ENCODE measurements at places on chromosomes 12 and 14.

DNA sequence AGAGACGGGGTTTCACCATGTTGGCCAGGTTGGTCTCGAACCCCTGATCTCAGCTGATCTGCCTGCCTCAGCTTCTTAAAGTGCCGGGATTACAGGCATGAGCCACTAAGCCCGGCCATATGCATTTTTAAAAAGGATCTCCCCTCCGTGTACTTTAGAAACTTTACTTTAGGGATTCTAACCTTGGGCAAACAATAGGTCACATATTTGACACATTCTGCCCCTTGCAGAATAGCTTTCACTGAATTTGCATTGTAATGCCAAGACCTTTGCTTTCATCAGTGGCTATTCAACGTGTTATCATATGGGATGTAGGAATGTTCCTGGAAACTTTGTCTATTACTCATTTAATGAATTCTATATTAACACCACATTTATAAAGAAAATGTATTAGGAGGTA is 11.4 kb upstream of the ANKS1B start:
- no peak for DNase-seq

DNA sequence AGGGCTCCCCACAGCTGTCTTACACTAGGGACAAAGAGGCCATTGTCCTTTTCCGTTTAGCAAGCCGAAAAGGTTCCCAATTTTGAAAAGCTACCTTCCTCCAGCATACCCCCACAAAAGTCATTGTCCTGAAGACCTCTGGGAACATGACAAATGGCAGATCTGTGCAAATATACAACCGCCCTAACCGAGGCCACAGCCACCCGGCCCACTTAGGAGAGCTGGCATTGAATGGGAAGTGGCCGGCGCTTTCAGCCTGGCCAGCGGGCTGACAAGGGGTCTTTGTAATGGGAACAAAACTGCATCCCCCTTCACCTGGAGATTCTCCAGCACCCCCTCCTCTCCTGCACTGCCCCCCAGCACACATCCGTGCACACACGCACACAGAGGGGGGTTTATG is 48.1 kb upstream of the VASH1 start:
- no peak for DNase-seq

DNA sequence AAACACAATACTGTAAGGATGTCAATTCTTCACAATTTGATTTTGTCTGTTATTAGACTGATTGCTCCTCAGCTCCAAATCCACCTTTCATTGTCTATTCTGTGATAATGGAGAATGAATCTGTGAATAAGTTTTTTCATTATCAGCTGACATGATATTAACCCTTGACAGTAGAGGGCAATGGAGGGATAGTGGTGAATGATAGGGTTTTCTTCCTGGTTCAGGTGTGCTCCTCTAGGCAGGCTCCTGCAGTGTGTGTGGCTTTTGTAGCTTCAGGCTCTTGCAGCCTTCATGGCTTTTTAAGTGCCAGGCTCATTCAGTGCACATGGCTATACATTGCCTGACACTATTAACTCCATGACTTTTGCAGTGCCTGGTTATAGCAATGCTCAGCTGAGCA is 23.4 kb upstream of the ZNF641 start:
- DNase-seq, result no peak

DNA sequence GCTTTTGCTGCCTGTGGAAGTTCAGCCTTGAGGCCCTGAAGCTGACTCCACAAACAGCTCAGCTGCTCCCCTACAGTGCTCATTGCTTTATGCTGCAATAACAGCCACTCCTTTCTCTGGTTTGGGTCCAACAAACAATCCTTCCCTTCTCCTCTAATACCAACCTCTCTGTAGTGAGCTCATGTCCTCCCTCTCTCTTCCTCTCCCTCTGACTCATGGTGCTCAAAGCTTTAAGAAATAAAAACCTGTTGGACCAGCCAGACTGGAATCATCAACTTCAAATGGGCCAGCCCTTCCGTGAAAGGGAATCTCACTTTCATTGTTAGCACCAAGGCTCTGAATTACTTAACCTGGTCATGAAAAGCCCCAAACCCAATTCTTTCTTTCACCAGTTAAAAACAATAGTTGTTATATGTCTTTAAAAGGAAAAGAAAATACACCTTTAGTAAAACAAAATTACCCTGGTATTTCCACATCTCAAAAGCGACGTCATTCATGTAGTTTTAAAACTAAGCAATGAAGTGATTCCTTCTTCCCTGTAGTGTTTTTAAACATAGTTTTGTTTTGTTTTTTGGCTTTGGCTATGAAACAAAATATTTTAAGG is 126.4 kb downstream of the DUSP6 start:
- DNase-seq, result peak; percentile 76

GRCh38 chr12:117162167-117162539 is 28.1 kb downstream of the FBXO21 start:
- DNase-seq, result no peak

GRCh38 chr12:108980831-108981618 is 39.8 kb downstream of the SVOP start:
- no peak for DNase-seq

GRCh38 chr12:129937426-129937825 is 33.6 kb upstream of the TMEM132D start:
- DNase-seq, result no peak

GRCh38 chr14:72787841-72788240 is 106.1 kb downstream of the DPF3 start:
- no peak for DNase-seq

DNA sequence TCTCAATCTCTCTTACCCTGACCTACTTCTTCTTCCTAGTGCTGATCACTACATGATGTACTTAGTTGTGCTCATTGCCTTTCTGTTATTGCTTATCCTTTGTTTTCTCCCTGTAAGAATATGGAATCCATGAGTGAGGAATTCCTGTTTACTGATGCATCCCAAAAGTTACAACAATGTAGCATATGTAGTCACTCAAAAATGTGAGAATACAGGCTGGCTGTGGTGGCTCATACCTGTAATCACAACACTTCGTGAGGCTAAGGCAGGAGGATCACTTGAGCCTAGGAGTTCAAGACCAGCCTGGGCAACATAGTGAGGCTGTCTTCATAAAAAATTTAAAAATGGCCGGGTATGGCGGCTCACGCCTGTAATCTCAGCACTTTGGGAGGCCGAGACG is 8.0 kb upstream of the WDR20 start:
- DNase-seq, result no peak

GRCh38 chr12:80815351-80815750 is 98.6 kb downstream of the MYF5 start:
- no peak for DNase-seq

- DNase-seq, result no peak
Measured at GRCh38 chr12:116934908-116935705, 24.4 kb downstream of the FBXW8 start.

DNA sequence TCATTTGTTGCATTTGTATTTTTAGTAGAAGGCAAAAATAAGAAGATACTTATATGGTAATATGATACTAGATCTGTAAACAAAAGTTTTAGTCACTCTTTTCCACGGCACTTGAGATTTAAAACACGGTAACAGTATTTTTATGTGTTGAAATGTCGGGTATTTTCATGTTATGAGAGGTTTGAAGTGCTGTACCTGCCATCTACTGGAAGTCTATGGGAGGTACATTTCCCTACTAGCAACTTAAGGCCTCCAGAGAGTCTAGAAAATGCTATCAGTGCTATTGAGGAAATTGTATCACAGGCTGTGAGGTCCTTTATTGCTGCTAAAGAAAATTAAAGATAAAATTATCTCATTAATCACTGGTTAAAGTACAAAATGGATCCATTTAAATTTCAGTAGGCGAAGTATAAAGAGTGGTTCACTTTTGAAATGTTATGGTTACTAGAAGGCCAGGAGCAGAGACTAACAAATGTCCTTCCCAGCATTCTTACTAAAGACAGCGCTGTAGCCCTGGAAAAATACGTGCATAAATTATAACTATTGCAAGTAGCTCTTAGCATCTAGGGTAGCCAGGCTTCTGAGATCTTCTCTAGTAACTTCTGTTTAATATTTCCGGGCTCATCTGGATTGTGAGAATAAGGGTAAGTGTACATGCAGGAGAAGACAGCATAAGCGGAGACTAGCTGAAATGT is 77.6 kb upstream of the PRKD1 start:
- DNase-seq, result peak; percentile 73

GRCh38 chr12:84732828-84733340 is 179.7 kb downstream of the SLC6A15 start:
- no peak for DNase-seq

- no peak for DNase-seq
Measured at GRCh38 chr12:70744178-70744577, 106.9 kb upstream of the PTPRB start.

DNA sequence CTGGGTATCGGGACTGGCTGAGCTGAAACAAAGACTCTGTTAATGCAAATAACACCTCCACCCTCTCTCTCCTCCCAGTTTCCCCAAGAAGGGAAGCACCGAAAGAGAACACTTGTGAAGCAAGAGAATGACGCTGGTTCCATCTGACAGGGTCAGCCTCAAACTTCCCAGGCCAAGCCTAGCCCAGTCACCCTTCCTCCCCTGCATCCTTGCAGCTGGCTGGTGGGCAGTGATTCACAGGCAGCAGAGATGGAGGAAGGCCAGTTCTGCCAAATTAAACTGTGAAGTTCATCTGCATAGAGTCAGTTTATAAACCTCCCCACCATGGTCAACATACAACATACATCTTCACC is 2.8 kb downstream of the LRRC74A start:
- peak; percentile 26 for DNase-seq

DNA sequence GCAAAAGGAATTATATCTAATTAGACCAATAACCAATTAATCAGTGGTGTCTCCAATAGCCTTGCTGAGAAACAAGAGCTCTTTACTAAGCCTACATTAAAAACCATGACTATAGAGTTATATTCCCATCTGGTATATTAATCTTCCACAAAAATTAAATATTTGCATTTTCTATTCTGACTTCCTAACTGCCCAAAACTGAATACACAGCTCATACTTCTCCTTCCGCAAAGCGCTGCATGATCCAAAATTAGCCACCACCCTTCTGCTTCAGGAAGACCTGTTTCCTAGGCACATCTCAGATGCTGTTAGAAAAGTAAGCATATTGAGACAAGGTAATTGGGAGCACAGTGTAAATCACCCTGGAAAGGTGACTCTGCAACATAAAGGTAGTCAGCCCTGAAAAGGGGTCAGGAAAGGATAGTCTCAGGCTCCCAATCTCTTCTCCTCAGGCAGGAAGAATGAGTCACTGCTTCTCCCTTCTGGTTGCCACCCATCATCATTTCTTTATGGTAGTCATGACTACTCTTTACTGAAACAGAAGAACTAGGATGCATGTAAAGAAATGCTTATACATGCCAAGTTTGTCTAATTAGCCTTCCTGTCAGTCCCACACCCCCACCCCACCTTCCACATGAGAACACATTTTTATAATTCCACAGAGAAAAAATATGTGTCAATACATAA is 54.3 kb downstream of the PLCZ1 start:
- no peak for DNase-seq

DNA sequence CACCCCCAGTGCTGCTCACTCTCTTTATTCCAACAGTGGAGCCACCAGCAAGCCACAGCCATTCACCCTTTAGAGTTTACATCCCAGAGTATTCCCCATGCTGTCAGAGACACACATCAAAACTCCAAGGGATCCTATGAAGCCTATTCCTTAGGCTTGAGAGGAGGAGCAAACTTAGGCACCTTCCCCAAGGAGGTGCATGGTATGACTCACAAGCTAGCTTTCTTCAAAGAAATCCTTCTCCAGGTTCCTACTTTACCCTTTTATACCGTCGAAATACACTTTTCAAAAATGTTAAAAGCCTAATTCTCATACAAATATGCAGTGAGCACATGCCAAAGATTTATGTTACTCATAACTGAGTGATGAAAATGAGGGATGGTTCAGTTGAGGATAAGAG is 175.4 kb downstream of the ETNK1 start:
- no peak for DNase-seq

DNA sequence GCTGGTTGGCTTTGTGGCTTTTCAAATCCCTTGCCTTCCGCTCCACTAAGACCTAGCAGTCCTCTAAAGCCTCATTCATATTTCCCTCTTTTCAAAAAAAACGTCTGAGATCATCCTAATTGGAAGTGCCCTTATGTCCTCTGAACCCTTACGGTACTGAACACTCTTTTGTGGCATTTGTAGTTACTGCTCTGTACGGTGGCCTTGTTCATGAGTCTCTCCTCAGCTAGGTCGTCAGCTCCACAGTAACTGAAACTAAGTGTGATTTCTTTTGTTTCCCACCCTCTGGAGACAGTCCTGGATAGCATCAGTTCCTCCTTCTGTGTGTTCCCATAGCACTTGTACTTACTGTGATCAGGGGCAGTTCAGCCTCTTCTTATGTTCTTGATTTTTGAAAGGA is 49.7 kb downstream of the DAAM1 start:
- no peak for DNase-seq

GRCh38 chr14:81401420-81402122 is 1.4 kb upstream of the STON2 start:
- no peak for DNase-seq

DNA sequence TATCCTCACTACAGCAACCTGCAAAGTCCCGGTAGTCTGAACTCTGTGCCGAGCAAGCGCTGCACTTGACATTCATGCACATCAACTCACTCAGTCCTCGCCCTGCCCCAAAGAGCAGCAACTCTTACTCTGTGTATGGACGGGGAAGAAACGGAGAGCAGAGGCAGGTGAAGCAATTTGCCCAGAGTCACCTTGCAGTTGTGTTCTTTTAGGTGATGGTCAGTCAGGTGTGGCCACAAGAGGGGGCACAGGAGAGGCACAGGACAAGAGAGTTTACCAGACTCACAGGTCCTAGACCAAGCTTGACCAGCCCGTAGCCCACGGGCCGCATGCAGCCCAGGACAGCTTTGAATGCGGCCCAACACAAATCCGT is 39.1 kb downstream of the TSPAN11 start:
- no peak for DNase-seq

DNA sequence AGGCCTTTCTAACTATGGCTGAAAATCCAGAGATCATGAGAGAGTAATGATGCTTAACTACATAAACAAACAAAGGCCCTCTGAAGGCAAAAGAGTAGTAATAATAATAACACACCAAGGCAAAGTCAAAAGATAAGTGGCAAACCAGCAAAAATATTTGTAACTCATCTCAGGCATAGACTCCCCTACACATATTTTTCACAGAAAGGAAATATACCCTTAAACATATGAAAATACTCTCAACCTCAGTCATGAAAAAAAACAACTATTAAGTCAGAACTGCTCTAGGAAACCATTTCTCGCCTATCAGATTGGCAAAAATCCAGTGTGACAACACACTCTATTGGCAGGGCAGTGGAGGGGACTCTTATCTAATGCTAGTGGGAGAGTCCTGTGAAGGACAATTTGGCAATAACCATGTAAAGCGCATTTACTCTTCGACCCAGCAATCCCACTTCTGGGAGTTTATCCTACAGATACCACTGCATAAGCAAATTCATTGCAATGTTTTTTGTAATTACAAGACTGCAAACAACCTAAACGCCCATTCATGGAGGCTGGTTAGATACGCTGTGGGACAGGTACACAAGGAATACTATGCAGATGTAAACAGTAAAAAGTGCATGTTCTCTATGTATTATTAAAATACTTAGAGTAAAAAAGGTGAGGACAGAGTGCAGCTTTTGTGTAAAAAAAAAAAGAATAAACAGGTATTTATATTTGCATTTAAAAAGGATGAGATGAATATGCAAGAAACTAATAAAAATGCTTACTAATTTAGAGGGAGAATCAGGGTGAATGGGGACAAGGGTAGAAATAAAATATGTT is 26.0 kb upstream of the IL22 start:
- DNase-seq, result no peak

GRCh38 chr12:53198486-53199110 is 8.5 kb downstream of the ITGB7 start:
- no peak for DNase-seq

All from tongue (tissue), 3 donors.